Left renal cortex interstitium (tissue), 4 donors: ENCODE measurements at places on chromosomes 16 and 17.

GRCh38 chr17:66364508-66364907 lies 62.1 kb downstream of the PRKCA start:
- no peak for DNase-seq

GRCh38 chr16:67415872-67416793 lies at the start of gene ZDHHC1:
Gene ZDHHC1 (minus strand): TSS chr16:67416477. CDS start chr16:67407775, 8,702 bp downstream.
- no peak for DNase-seq

GRCh38 chr17:54307351-54307750 lies 484.6 kb downstream of the KIF2B start:
- no peak for DNase-seq

- no peak for DNase-seq
These were observed 3.9 kb downstream of the ABCC3 start for GRCh38 chr17:50638606-50638965.

DNA sequence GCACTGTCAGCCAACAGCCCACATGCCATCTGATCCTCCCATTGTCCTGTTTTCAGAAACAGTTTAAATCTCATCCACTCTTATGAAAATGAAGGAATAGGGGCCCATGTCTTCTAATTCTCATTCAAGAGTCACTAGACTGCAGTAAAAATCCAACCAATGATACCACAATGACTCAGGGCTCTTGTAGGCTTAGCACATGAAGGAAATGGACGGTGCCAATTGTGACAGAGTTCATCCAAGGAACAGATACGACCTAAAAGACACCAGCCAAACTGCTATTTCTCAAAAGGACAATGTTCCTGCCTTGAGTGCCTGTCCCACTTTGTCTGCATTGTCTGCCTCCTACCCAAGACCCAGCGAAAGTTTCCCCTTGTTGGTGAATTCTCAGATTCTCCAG lies 204.8 kb upstream of the COX10 start:
- DNase-seq: no peak

DNA sequence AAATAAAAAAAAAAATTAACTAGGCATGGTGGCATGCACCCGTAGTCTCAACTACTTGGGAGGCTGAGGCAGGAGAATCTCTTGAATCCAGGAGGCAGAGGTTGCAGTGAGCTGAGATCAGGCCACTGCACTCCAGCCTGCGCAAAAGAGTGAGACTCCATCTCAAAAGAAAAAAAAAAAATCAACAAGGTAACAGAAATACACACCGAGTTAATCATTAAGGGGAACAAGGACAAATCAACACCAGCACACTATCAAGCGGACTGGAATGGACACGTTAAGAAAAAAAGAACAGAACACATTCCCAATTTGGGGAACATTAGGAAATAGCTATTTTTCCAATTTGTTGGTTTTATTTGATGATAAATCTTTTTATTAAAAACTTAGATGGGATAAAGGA lies 28.4 kb upstream of the GLG1 start:
- DNase-seq: no peak

DNA sequence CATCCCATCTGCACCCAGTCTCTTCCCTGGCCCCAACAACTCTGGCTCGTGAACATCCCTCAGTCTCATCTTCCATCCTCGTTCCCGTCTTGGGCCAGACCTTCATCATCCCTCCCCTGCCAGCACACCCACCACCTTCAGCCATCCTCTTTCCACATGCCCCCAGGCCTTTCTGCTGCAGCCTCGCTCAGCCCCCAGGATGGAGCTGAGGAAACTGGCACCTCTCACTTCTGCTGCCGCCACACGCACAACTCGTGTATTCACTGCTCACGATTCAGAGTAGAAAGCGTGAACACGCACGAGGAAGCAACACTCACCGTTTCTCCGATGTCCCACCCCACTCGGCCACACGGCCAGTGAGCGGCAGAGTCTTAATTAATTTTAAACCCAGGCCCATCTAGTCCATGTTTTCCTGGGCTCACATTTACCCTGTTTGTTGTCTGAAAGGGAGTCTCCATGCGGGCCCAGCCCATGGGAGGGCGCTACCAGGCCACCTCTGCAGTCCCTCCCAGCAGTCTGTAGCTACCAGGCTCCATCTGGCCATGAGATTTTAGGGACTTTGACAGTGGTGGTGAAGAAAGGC lies 12.5 kb downstream of the C16orf90 start:
- no peak for DNase-seq

DNA sequence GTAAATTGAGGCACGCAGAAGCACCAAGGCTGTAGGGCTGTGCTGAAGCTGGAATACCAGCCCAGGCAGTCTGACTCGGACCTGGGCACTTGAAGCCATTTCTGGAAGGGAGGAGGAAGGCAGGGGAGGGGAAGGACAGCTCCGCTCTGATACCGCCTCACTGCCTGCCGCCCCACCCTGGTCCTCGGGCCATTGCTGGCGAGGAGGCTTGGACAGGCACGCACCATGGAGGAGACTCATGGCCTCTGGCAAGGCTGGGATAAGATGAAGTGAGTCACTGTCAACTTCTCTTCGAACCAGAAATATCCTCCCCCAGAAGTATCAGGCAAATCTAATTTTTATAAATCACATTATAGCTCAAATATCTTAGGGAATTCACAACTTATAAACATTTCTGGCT lies 81.3 kb downstream of the SDK2 start:
- DNase-seq: no peak

- DNase-seq: no peak
These were observed 11.5 kb downstream of the DYNLRB2 start for GRCh38 chr16:80552277-80552676.
